Neural progenitor cell (in vitro differentiated cells): ENCODE measurements at places on chromosomes 16 and 17.

DNA sequence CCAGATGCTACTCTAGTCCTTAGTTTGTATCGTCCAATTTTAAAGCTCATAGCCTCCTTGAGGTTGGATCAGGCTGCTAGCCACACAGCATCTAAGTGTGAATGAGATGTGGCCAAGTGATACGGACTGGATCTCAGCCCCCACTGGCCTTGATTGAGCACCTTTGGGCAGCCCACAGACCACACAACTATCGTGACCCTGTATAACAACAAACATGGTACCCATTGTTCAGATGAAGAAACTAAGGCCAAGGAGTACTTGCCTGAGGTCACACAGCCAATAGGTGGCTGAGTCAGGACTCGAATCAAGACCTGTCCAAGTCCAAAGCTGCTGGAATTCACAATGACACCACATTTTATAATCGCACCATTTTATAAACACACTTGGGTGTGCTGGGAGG, 73.0 kb upstream of the IRX3 start:
- DNase-seq, result no peak

DNA sequence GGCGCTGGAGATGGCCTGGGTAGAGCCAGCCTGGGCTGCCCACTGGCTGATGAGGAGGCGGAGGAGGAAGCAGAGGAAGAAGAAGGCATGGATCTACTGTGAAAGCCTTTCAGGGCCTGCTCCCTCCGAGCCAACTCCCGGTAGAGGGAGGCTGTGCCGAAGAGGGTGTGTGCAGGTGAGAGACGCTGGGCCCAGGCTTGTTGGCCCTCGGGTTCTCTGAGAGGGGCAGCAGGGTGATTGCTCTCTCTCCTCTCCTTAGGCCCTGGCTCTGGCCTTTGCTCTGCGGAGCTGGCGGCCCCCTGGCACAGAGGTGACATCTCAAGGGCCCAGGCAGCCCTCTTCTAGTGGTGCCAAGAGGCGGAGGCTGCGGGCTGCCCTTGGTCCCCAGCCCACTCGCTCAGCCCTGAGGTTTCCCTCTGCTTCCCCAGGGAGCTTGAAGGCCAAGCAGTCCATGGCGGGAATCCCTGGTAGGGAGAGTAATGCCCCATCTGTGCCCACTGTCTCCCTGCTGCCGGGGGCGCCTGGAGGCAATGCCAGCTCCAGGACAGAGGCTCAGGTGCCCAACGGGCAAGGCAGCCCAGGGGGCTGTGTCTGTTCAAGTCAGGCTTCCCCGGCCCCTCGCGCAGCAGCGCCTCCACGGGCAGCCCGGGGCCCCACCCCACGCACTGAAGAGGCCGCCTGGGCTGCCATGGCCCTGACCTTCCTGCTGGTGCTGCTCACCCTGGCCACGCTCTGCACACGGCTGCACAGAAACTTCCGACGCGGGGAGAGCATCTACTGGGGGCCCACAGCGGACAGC, 3.6 kb downstream of the TP53I13 start:
- DNase-seq, result no peak

DNA sequence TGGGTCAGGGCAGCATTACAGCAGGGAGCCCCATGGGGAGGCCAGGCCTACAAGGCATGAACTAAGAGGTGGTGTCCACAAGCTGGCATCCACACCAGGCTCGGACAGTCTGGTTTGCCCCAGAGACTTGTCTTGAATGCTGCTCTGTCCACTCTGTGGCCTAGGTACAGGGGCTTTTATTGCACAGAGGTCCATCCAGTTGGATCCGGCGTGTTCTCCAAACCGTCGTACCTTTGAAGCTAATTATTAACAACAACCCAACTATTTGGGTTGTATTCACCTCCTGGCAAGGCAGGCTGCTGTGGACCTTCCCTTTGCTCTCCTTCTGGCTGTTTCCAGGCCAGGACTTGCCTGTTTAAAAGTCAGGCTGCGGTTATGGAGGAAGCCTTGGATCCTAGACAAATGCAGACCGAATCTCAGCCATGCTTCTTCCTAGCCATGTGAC, 123.4 kb downstream of the CLEC16A start:
- DNase-seq, result no peak

- DNase-seq, result peak; percentile 77
These were observed 135.0 kb downstream of the CDK5R1 start for GRCh38 chr17:32621612-32622312.

- DNase-seq, result no peak
These were observed 12.0 kb downstream of the TAF15 start for GRCh38 chr17:35821308-35821707.

GRCh38 chr16:76182041-76182635, 95.1 kb upstream of the CNTNAP4 start:
- DNase-seq, result no peak

GRCh38 chr16:15608398-15609285, 34.3 kb downstream of the MARF1 start:
- no peak for DNase-seq

DNA sequence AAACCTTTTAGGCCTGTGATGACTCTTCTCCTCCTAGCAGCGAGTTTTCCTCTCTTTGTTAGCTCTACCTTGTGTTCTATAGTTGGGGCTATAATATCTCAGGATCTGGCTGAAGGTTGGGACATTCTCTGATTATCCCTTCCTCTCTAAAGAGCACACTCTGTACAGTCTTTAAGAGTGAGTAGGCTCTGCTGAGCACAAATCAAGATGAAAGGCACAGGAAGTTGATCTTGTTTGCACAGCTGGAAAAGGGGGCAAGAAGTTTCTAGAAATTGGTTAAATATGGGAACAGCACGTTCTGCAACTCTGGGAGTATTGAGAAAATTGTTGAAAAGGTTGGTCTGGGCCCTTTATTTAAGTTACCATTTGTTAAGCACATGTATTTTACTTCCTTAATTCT, 240.9 kb downstream of the CDH11 start:
- no peak for DNase-seq

- DNase-seq, result no peak
These were observed 30.7 kb upstream of the ARHGAP17 start for GRCh38 chr16:25045696-25046381.
